Activated T-cell treated with anti-CD3 and anti-CD28 coated beads, Interleukin-2, amount 50 U/mL, for 4 hours (primary cell): ENCODE measurements at places on chromosomes 2 and 18.

DNA sequence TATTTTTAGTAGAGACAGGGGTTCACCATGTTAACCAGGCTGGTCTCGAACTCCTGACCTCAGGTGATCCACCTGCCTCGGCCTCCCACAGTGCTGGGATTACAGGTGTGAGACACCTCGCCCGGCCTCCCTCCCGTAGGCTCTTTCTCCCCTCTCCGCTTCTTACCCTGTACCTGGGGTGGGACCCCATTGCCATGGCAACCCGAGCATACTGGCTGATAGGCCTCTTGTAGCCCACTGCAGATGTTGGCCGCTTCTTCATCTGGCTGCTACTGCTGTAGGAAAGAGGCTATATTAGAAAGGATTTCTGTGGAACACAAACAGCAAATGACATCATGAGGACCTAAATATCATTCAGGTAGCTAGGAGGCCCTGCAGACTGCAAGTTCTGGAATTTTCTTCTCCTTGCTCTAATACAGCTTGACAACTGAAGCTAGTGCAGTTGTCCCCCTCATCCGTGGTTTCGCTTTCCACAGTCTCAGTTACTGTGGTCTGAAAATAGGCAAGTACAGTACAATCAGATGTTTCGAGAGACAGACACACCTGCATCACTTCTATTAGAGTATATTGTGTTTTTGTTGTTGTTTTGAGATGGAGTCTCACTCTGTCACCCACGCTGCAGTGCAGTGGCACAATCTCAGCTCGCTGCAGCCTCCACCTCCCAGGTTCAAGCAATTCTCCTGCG lies 51.6 kb upstream of the ASXL2 start:
- no peak for DNase-seq

GRCh38 chr2:221570321-221570935 lies 1.7 kb downstream of the EPHA4 start:
- peak; percentile 6 for DNase-seq

DNA sequence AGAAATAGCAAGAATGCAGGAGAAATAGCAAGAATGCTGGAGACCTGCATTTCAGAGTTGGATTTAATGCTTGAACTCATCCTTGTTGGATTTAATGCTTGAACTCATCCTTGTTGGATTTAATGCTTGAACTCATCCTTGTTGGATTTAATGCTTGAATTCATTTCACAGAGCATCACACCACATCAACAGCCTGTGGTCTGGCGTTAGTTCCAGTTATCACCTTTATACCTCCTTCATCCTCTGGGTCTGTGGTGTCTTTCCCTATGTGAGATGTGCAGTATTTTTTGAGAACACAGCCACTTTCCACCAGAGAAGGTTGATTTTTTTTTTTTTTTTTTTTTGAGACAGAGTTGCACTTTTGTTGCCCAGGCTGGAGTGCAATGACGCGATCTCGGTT lies 546.4 kb upstream of the SOX11 start:
- no peak for DNase-seq

DNA sequence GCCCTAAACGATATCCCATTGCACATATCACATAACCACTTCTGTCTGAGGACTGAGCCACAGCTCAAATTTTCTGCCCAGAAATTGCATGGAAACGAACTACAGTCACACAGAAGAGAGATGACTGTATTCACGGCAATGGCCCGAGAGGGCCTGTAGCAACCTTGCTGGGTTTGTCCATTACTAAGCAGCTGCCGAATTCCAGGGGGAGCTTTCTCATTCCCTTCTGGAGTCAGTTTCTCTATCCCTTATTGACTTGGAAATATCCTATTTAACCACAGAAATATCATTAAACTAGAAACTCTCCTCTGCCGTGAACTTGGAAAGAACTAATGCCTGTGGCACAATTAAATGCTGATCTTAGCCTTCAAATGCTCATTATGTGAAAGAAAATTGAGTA lies 183.9 kb downstream of the DNER start:
- DNase-seq = no peak

- no peak for DNase-seq
Measured at GRCh38 chr2:121018136-121019061, 266.6 kb downstream of the TFCP2L1 start.
